Fibroblast of the aortic adventitia (primary cell): ENCODE measurements at places on chromosomes 13 and 19.
A peak's percentile ranks its signal among the peaks of the same experiment; 100 is the strongest.

- DNase-seq = no peak
These were observed 300.3 kb downstream of the FOXO1 start for GRCh38 chr13:40366119-40366518.

GRCh38 chr13:48962281-48962680, 13.4 kb upstream of the FNDC3A start:
- DNase-seq = no peak

DNA sequence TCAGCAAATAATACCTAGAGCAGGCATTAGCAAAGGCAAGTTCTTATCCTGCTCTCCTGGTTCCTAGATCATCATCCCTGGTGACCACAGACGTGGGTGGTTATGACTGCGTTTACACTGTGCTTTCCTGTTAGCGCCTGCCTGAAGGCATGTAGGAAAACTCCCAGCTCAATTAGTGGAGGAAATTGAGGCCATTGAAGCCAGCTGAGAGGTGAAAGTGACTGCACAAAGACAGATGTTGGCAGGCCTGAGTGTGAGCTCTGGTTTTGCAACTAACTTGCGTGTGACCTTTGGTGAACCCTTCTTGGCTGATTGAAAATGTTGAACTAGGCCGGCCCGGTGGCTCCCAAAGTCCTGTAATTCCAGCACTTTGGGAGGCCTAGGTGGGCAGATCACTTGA, 17.5 kb upstream of the NWD1 start:
- DNase-seq = peak; percentile 88

GRCh38 chr19:16585808-16586476, 13.7 kb upstream of the SLC35E1 start:
- DNase-seq = no peak

- peak; percentile 46 for DNase-seq
These were observed 2.6 kb upstream of the DHRS12 start for GRCh38 chr13:51806566-51806965.

DNA sequence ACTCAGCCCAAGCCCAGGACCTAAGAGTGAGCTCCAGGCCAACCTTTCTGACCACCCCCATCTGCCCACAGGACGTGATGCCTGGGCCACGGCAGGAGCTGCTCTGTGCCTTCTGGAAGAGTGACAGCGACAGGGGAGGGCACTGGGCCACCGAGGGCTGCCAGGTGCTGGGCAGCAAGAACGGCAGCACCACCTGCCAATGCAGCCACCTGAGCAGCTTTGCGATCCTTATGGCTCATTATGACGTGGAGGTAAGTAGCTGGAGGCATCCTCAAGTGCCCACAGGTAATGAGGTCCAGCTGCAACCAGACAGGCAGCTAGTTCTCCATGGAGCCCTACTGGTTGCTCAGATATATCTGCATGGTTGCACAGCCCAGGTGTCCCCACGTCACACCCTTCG, 14.8 kb downstream of the DDX39A start:
- DNase-seq = no peak

DNA sequence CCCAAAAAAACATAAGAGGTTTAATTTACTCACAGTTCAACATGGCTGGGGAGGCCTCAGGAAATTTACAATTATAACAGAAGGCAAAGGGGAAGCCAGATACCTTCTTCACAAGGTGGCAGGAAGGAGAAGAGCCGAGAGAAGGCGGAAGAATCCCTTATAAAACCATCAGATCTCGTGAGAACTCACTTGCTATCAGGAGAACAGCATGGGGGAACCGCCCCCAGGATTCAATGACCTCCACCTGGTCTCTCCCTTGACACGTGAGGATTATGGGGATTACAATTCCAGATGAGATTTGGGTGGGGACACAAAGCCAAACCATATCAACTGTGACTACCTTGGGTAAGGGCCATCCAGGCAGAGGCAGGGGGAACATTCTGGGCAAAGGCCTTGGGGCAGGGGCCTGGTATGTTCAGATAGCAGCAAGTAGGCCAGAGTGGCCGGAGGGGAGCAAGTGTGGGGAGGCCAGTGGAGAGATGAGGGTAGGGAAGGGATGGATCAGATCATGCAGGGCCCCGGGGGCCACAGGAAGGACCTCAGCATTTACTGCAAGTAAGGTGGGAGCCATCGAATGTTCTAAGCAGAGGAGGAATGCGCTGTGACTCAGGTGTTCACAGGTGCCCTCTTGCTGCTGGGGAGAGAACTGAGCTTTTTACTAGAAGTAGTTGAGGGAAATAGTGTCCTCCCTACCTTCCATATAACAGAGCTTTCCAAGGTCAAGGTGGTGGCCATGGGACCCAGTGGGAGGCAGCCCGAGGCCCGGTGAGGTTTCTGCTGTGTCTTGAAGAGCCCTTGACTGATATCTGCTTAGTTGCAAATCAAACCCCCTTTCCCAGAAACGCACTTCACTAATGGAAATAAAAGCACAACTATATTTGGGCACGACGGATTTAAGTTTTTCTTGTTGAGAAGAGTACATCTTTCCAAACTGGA, 18.0 kb downstream of the RAB3D start:
- DNase-seq = no peak

- DNase-seq = peak; percentile 21
These were observed 20.9 kb downstream of the FCHO1 start for GRCh38 chr19:17772172-17772571.

DNA sequence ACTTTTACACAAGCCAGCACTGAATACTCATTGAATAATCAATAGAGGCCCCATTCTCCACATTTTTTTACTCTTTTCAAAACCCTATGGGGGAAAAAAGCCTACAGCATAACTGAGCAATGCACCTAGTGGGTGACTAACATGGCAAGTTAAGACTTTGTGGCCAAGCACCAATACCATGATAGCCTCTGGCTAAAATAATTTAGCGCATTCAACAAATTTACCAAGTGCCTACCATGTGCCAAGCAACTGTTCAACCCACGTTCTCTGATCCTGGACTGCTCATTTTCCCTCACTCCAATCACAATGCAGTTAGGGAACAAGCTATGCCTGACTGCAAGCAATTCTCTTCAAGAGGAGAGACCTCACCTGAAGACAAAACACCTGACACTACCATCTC, 3.0 kb downstream of the ANKRD10 start:
- no peak for DNase-seq

GRCh38 chr13:106500445-106500844, 35.0 kb downstream of the EFNB2 start:
- DNase-seq = no peak

GRCh38 chr19:40232479-40232878, 6.0 kb upstream of the CCNP start:
- DNase-seq = no peak

GRCh38 chr13:33134213-33134612, 118.0 kb downstream of the KL start:
- DNase-seq = no peak

GRCh38 chr19:39878398-39878797, 32.2 kb upstream of the FBL start:
- DNase-seq = no peak

DNA sequence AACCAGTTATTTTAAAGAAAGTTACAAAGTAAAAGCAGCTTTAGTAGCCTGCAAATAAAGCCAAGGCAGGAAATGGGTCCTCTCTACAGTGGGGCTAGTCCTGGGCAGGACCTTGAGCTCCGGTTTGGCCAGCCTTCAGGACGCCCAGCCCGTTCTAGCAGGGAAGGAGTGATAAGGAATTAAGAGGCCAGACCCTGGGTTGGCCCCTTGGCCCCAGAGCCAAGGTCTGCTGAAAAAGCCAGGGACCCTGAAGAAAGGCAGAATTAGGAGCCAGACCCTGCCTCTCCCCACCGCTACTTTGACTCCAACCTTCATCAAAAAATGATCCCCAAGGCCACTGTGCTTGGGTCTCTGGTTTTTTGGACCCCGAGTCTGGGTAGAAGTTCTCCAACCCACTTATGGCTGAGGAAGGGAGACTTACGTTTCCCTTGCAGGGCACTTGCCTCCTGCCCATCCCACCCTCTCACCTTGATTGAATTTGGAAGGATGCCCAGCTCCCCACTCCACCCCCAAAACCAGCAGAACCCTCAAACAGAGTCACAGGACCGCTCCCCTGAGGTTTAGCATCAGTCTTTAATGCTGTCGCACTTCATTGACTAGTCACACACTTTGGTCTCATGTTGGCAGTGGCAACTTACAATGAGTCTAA, 3.9 kb downstream of the DNAJB1 start:
- no peak for DNase-seq
